Left hindlimb (tissue), 1 donor: ENCODE measurements at places on chromosomes 7 and 10.

DNA sequence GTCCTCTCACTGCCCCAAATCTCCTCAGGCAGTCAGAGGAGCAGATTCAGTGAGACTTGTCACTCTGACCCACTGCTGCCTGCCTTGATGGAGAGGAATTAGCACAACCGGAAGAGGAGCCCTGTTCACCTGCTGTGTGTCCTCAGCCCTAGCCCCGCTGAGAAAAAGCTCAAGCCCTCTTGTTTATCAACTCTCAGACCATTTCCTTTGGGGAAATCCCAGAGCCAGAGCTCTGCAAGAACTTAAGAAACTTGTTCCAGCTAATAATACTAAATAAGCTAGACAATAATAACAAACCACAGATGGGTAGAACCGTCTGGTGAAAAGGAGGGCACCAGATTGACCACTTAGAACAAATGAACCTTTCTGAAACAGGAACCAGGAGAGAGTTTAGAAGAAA lies 37.7 kb upstream of the ITGB1 start:
- DNase-seq = no peak

GRCh38 chr10:89869180-89869579 lies 167.8 kb downstream of the KIF20B start:
- DNase-seq = no peak

DNA sequence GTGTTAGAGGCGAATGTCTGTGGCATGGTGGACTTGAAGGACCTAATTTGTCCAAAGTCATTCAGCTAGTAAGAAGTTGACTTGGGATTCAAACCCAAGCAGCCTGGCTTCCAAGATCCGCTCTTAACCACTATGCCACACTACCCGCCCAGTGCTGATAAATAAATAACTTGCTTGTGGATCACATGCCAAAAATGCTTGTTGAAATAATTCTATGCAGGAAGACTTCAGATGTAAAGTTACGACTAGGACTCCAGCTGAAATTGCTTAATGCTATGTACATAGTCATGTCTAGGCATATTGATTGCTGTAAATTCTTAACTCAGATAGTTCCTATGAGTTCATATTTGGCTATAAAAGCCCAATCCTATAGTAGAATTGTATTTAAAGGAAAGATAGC lies 76.0 kb downstream of the PLXDC2 start:
- no peak for DNase-seq

DNA sequence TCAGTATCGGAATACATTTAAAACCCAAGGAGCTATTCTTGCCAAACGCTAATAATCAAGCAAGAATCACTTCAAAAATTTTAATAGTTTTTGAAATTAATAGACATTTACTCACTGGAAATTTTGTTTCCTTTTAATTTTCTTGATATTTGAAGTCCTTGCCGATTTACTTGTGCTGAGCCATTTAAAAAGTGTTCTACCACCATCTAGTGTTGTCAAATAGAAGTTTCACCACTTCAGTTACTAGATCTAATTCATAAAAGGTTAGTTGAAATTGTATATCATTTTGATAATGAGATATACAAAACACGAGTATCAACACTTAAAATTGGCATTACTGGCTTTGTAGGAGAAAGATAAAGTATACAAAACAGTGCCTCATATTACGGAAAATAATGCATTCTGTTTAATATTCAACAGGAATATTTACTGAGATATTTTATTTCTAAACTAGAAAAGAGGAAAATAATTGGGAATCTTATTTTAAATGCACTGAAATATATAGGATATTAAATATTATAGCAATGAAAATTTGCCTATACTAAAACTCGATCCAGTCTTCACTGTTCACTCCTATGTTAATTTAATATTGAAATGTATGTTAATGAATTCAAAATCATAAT lies 664.8 kb upstream of the SEMA3D start:
- no peak for DNase-seq

DNA sequence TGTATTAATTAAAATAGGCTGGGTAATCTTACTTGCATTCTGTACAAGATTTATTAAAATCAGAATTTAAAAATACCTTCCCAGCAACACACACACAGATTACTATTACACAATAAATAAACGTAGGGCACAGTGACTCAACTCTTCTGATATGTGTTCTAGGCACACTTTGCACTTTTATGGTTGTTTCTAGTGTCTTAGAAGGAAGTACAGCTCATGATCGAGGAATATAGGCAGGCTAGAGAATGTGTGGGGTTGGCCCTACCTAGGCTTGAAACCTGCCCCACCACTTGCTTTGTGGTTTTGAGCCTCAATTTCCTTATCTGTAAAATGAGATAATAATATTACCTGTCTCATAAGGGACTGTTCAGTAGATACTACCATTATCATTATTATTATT lies 30.5 kb downstream of the ARMC3 start:
- DNase-seq = no peak

GRCh38 chr10:99975942-99976809 lies 33.6 kb downstream of the DNMBP start:
- peak; percentile 47 for DNase-seq

DNA sequence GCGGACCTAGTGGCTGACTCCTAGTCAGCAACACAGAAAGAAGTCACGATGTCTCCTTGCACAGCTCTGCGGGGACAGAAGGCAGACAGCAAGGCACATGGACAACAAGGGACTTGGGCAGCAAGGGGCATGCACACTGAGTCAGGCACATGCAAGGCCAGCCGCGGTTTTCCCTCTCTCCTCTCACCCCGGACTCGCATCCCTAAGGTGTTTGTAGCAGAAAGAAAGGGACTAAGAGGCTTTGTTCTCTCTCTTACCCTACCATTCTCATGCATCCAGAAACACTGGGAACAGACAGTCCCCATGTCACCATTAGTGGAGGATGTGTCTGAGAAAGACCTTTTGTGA lies 193.3 kb upstream of the PHF14 start:
- no peak for DNase-seq

GRCh38 chr7:28955718-28956607 lies 2.2 kb downstream of the TRIL start:
- DNase-seq = peak; percentile 81

GRCh38 chr10:81036257-81036656 lies 498.6 kb downstream of the SH2D4B start:
- DNase-seq = no peak

GRCh38 chr10:34889004-34889869 lies 74.1 kb upstream of the PARD3 start:
- DNase-seq = no peak

GRCh38 chr10:95329296-95329695 lies 38.5 kb upstream of the PDLIM1 start:
- no peak for DNase-seq

- no peak for DNase-seq
These were observed 182.6 kb downstream of the REEP3 start for GRCh38 chr10:63703740-63704345.

- DNase-seq = no peak
These were observed 22.7 kb downstream of the OTUD1 start for GRCh38 chr10:23461557-23461956.

GRCh38 chr10:49094646-49095045 lies 20.7 kb downstream of the VSTM4 start:
- no peak for DNase-seq

GRCh38 chr7:23022258-23022769 lies 8.4 kb upstream of the HYCC1 start:
- DNase-seq = peak; percentile 39

DNA sequence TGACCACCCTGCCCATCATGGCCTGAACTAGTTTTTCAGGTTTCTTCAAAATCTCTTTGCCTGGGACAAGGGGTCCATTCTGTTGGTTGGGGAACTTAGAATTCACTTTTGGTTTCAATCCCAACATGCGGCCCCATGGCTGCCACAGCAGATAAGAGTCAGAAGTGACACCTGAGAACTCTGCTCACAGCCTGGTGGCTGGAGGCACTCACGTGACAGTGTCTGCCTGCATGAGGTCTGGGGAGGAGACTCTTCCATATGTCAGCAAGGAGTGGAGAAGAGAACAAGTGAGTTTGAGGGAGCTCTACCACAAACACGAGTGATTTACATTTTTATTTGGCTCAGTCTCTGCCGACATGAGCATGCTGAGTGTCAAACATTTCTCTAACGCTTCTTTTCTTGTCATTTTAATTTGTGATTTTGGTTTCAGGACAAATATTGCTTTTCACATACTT lies 370.4 kb downstream of the TNS3 start:
- DNase-seq = no peak

DNA sequence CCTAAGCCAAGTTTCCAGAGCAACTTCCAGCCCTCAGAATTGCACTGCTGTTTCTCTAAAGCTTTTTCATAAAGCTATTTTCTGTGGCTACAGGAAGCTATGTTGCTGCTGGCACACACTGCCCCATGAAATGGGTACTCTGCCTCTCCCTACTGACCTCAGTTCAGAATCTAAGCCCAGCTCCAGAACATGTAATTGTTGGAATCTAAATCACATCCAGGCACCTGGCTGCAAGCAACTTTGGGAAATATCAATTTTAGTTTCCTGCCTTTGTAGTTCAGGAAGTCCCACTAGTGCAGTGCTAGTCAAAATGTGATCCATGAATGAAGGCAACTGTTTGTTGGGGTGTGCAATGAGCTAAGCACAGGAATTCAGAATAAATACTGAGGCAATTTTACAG lies 226.2 kb downstream of the THSD7A start:
- no peak for DNase-seq

- DNase-seq = no peak
These were observed 224.7 kb downstream of the CUX1 start for GRCh38 chr7:102042016-102042656.

DNA sequence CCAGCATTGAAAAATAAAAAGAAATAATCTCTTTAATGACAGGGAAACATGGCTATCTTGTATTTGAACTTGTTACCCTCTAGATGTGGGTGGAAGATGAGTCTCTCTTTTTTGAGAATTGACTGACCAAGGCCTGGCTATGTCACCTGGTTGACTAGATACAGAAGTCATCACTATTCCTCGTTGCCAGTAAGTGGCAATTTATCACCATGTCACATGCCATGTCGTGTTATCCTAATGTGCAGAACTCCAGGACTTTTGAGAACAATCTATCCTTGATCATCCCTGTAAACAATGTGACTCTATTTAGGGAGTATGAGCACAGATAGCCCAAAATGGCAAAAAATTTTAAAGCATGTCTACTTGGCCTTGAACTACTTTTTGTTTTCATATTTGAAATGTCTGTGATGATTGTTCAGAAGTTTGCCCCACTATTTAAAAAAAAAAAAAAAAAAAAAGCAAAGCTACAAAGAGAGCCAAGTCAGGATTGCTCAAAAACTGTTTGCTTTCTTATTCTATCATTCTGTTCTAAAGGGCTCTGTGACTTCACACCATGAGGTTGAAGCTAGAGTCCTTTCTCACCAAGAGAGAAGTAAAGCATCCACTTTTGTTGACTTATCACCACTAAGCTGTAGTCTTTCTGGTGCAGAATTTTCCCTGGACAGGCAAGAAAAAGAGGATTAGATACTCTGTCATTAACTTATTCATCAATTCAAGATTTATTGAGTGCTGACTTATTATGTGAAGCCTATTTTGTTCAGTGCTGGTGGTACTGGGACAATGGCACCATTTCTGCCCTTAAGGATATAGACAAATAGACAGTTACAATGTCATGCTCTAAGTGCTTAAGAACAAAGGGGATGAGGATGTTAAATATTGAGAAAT lies 10.4 kb upstream of the WIPF3 start:
- no peak for DNase-seq

DNA sequence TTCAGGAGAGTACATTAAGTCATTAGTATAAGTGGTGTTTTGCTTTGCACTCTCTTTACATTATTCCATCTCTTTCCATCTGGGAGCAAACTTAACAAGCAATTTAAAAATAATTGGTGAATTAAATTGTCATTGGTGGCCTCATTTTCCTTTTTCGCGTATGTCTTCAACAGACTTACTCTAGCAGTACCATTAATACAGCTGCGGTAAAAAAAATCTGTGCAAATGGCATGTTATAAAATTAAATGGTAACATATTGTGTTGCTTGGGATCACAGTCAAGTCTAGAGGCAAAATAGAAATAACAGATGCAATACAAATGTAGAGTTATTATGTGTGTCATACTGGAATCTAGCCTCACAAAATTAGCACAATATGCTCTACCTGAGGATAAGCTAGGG lies 322.4 kb downstream of the PCDH15 start:
- no peak for DNase-seq

GRCh38 chr7:42495256-42495655 lies 258.2 kb upstream of the GLI3 start:
- DNase-seq = no peak

DNA sequence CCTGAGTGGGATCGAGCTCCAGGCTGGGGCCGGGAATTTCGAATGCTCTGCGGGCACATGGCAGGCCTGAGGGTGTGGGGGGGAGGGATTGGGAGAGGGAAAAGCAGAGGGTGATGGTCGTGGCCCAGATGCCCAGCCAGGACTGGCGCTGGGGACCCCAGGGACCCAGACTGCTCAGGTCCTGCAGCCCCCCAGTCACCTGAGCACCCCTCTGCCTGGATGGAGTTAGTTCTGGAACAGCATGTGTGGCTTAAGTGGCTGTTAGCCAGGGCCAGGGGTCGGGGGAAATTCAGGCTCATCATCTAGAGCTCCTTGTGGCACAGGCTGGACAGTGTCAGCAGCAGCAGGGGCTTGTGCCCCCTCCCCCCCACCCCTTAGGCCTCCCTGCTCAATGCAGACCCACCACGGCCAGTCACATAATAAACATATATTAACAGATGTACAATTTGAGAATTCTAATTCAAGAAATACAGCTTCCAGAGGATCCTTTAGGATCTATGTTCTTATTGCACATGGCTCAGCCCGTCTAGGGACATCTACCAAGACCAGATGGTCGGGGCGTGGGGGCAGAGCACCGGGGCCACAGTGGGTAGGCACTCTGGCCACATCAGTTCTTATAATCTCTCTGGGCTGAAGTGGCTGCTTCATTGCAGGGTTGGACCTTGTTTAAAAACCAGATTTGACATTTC lies 22.2 kb downstream of the DNAJB12 start:
- no peak for DNase-seq

DNA sequence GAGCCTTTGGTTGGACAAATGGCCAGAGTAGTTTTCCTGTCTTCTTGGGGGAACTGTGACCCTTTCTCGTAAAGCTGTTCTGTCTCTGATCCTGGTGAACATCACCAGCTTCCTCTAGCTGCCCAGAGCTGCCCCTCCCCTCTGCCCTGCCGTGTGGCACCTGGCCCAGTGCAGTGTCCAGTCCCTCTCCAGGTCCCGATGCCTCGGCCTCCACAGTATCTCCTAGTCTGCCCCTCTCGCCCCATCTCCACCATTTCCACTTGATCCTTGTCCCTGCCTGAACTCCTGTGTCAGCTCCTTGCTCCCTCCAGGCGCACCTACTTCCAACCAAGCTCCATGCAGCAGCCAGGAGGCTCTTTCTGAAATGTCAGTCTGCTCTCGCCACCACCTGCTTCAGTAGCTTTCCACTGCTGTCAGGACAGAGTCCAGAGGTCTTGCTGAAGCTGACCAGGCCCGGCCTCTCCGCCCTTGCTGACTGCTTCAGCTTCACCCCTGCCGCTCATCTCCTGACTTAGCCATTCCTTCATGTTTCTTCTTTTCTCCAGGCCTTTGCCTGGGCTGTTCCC lies 133.6 kb downstream of the GRK5 start:
- DNase-seq = peak; percentile 27
